LHCN-M2 (cell line): ENCODE measurements at places on chromosomes 2 and 18.

DNA sequence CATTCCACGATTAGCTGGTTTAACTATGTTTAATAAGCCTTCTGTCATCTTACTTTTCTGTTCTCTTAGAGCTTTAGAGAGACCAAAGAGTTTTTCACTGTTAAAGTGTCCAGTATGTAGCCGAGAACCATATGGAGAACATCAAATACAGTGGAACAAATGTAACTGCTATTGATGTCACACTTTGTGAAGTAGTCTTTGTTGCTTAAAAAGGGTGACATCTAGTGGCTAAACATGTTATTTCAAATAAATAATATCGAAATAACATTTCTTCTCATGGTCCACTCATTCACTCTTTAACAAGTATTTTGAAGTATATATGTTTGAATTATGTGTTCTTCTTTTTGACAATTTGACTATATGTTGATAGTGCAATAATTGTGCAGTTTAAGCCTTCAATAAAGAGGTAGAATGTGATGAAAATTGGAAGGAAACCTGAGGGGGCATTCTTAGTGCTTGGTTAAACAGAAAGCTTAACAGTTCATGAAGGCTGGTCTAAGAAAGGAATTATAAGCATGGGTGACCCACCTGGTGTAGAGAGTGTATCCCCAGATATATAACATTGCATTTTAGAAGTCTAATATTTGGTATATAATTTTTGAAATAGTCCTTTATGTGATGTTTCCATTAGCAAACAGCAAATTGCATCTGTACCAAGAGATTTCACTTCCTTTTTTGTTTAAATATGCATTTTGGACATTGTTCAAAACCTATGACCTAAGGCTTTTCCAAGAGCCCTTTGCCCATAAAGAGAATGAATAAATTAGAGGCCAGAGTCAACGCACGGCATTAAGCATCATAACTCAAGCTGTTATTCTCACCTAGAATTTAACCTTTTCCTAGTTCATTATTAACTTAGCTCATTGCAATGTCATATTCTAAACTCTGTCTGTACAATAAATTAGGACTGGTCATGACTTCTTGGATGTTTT, 112.1 kb downstream of the KYNU start:
- DNase-seq, result peak; percentile 31

DNA sequence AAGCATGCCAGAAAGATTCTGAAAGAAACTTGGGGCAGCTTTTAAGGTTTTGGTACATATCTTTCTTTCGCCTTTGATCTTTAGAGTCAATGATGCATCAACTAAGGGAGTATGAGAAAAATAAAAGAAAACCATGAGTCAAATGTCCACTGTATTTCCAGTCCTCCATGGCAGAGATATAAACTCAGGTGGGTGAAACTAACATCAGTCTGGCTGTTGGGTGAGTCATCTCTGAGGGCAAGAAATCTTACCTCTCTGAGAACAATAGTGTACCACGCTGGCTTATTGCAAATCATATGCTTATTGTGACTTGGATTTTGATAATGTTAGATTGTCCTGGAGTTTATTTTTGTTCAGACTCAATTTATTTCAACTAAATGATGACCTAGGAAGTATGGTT, 521.0 kb downstream of the PLCL1 start:
- DNase-seq, result no peak

GRCh38 chr18:3060667-3061580, 48.0 kb upstream of the LPIN2 start:
- no peak for DNase-seq

- no peak for DNase-seq
Measured at GRCh38 chr2:64203131-64203857, 59.1 kb upstream of the PELI1 start.

GRCh38 chr2:165969227-165969626, 15.7 kb upstream of the TTC21B start:
- DNase-seq, result peak; percentile 26

DNA sequence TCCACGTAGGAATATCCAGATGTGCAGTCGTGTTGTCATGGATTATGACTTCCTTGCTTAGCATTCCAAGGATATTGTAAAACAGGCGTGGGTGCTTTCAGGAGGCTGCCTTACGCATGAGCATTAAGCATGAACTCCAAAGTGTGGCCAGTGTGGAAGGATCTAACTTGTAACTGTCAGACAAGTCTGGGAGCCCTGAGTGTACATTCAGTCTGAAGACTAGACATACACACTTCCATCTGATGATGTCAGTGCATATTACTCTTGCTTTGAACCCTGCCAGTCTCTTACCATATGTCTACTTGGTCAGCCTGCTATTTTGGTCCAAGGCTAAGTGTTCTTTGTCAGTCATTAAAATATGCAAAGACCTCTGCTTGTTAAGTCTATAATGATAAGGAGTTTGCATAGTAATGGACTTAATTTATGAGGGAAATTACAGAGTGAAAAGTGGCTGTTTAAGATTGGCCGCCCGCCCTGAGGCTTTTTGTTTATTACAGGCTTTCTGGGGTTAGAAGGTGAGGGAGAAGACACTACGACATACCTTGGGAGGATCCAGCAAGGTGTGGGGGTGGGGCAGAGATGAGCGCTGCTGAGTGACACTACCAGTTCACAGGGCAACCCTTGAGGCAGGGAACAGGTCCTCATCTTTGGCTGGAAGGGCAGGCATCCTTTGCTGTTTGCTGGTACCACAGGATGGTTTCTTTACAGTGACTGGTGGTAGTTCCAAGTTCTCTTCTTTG, 48.3 kb downstream of the CABLES1 start:
- DNase-seq, result no peak

DNA sequence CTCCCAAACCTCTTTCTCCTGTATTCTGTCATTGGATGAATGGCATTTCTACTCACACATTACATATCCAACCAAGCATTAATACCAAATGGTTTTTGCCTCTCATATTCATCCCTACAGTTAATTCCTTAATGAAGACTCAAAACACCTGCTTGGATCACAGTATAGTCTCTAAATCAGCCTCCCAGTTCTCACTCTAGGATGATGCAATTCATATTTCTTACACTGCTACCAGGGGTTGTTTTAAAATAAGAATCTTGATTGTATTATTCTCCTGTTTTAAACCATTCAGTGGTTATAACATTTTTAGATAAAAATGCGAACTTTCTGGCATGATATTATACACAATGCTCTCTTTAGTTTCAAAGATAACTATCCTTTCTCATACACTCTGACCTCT, 281.4 kb upstream of the ZEB2 start:
- DNase-seq, result no peak

DNA sequence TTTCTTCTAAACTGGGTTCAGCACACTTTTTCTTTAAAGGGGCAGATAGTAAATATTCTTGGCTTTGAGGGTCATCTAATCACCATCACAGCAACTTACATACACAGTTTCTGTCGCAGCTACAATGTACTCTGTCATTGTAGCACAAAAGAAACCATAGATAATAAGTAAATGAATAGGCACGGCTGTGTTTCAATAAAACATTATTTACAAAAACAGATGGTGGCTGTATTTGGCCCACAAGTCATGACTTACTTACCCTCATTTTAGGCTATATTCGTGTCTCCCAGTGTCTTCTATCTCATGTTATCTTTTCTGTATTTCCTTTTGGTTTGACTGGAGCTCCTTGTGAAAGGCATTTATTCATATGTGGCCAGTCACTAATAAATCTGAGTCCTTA, 168.3 kb downstream of the MAP2 start:
- DNase-seq, result no peak

GRCh38 chr18:62187543-62188510, 772 bp downstream of the RELCH start:
- DNase-seq, result peak; percentile 38
